Heart left ventricle (tissue), 16 donors: ENCODE measurements at places on chromosomes 12 and 14. TPM values are rescaled to one million over a fixed set of nuclear protein-coding genes. Genes with fewer than 3 reads are reported as not detected.

The POTEG gene
- not detected for total RNA-seq

The CISTR gene
- total RNA-seq: 2.6 TPM

The HSPB8 gene
- total RNA-seq: 662 TPM

The GZMH gene
- not detected for total RNA-seq

The CABP1 gene
- total RNA-seq: 8.5 TPM

The FAM186B gene
- total RNA-seq: 0.70 TPM

The AKAP6 gene
- 206 TPM for total RNA-seq

The KRT80 gene
- total RNA-seq: not detected

- H3K4me3 ChIP-seq: no peak overlapping the region
- peaks cover 17% of the 10 kb centered on the region for H3K4me1 ChIP-seq
- no peak overlapping the region for H3K27ac ChIP-seq
These were observed 12.0 kb downstream of the KIF26A start for GRCh38 chr14:104150136-104151025.

DNA sequence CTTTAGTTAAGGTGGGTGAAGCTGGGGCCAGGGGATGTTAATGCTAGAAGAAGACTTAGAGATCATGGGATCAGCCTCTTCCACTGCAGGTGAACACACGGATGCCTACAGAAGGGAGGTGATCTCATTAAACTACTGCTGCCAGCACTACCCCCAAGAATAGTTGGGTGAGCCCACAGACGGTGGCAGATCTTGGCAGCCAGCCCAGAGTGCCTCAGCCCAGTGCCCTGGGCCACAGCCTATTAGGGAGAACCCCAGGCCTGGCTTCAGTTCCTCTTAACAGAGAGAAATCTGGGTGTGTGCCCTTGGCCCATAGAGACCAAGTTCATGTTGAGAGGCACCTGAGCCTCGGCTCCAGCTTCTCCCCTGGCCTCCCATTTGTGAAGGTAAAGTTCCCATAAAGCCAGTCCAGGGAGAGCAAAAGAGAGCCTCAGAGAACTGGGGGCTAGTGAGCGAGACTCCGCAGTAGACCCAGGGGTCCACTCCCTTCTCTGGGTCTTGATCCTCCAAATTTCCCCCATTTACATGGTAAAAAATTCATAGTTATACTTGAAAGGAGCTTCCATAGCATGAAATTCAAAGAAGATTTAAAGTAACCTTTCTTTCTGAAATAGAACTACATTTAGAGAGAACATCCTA is 125.0 kb upstream of the CCND2 start:
- no peak overlapping the region for H3K4me3 ChIP-seq
- no peak overlapping the region for H3K27ac ChIP-seq
- H3K36me3 ChIP-seq: no peaks in the 10 kb centered on the region
- no peaks in the 10 kb centered on the region for H3K4me1 ChIP-seq

GRCh38 chr14:97634751-97635150 is 837.6 kb downstream of the VRK1 start:
- no peaks in the 10 kb centered on the region for H3K36me3 ChIP-seq
- no peak for DNase-seq
- no peak overlapping the region for H3K4me3 ChIP-seq
- no peaks in the 10 kb centered on the region for H3K4me1 ChIP-seq
- no peaks in the 10 kb centered on the region for H3K27me3 ChIP-seq
- no peak overlapping the region for H3K27ac ChIP-seq

DNA sequence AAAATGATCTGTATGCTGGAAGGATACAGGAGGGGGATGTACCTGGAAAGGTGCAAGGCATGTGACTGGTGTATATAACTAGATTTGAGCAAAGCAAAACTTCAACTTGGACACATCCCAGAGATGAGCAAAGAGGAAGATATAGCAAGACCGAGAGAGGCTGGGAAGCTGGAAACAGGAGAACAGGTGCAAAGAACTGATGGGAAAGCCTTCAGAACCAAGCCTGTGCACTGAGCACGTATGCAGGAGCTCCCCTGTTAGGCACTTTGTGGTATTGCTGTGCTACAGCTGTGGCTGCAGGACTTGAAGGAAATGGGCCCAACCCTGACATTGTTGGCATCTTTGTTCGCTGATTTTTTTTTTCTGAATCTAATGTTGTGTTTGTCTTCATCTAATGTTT is 120.7 kb upstream of the PWP1 start:
- H3K27me3 ChIP-seq: no peaks in the 10 kb centered on the region
- DNase-seq: no peak
- no peak overlapping the region for H3K27ac ChIP-seq
- H3K36me3 ChIP-seq: no peaks in the 10 kb centered on the region
- no peak overlapping the region for H3K4me3 ChIP-seq

DNA sequence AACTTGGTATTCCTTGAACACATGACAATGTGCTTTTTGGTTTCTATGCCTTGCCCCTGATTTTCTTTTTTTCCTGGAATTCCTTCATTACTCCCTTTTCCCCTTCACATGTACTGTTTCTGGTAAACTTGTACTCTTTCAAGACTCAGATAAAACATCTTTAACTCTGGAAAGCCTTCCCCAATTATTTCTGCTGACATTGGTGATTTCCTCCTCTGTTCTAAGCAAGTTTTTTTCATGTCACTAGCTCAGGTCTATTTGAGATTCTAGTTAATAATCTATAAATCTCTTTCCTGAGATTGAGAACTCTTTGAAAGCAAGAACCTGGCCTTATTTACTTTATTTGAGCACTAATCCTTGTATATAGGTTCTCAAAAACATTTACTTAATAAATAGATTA is 24.0 kb upstream of the PTPRQ start:
- H3K27me3 ChIP-seq: no peaks in the 10 kb centered on the region
- H3K4me1 ChIP-seq: no peaks in the 10 kb centered on the region
- no peaks in the 10 kb centered on the region for H3K36me3 ChIP-seq
- H3K27ac ChIP-seq: no peak overlapping the region

DNA sequence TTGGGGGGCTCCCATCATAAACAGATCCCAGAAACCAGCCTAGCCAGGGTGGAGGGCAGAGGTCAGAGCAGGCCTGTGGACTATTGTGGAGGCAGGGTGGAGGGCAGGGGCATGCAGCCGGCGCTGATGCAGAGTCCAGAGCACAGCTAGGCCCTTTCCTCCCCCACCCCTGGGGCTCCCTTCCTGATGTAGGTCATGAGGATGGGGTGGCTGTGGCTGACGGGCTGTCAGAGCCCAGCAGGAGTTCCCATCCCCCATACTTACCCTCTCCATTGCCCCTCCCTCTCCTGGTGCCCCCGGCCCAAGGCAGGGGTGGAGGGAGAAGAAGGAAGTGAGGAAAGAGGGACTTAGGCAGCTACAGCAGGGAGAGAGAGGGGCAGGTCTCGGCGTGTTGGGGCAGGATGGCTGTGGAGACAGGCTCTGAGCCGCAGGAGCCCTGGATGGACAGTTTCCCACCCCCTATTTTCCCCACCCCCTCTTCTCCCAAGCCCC is 5.7 kb upstream of the ZNF385A start:
- H3K4me1 ChIP-seq: no peaks in the 10 kb centered on the region
- H3K27ac ChIP-seq: no peak overlapping the region
- H3K36me3 ChIP-seq: peaks cover 12% of the 10 kb centered on the region
- no peak for DNase-seq

DNA sequence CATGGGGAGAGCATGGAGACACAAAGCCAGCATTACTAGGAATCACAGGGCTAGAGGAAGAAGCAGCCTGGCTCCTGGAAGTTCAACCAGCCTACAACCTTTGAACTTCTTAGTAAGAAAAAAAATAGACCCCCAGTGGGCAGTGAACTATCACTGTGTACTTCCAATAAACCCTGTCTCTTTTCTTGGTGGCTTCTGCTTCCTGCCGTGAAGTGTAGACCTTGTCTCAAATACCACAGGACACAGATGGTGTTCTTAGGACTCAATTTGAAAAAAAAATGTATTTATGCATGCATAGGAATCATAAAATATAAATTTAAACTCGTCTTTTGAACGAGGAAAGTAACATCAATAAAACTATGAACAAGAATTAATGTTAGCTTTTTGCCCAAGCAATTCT is 3.6 kb upstream of the PTGER2 start:
- H3K4me3 ChIP-seq: no peak overlapping the region
- DNase-seq: no peak
- H3K4me1 ChIP-seq: peaks cover 71% of the 10 kb centered on the region
- H3K27me3 ChIP-seq: peaks cover 49% of the 10 kb centered on the region
- H3K27ac ChIP-seq: no peak overlapping the region

DNA sequence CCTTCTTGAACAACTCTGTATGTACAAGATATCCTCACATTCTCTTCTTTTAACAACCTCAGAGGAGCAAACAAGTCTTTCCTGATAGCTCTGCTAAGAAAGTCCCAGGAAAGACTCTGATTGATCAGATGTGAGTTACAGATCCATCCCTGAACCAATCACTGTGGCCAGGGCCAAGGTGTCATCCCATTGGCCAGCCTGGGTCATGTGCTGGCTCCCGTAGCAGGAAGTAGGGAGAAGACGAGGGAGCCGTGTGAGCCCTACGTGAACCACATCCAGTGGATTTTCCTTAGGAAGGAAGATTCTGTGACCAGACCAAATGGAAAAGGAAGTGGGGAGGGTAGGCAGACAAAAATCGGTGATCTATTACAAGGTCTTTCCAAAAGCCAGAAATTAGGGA is 5.6 kb downstream of the P2RX7 start:
- DNase-seq: no peak
- H3K27me3 ChIP-seq: no peaks in the 10 kb centered on the region
- no peaks in the 10 kb centered on the region for H3K36me3 ChIP-seq
- peaks cover 5% of the 10 kb centered on the region for H3K4me1 ChIP-seq
- H3K27ac ChIP-seq: no peak overlapping the region
- no peak overlapping the region for H3K4me3 ChIP-seq

DNA sequence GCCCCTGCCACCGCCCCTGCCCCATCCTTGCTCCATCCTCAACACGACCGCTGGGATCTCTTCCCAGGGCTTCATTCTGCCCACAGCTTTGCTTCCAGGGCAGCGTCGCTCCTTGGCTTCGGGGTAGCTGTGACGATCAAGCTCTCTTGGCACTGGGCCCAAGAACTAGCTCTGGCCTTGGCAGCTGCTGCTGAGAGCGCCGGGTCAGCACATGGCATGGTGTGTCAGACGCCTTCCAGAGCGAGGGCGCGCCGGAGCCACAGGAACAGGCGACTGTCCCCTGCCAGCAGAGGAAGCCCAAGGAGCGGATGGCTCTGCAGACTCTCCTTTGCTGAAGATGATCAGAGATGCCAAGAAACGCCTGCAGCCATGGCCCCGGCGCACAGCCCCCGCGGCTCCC is 15.9 kb downstream of the RAB35 start:
- H3K36me3 ChIP-seq: no peaks in the 10 kb centered on the region
- H3K4me3 ChIP-seq: no peak overlapping the region
- no peaks in the 10 kb centered on the region for H3K27me3 ChIP-seq
- peaks cover 20% of the 10 kb centered on the region for H3K4me1 ChIP-seq

DNA sequence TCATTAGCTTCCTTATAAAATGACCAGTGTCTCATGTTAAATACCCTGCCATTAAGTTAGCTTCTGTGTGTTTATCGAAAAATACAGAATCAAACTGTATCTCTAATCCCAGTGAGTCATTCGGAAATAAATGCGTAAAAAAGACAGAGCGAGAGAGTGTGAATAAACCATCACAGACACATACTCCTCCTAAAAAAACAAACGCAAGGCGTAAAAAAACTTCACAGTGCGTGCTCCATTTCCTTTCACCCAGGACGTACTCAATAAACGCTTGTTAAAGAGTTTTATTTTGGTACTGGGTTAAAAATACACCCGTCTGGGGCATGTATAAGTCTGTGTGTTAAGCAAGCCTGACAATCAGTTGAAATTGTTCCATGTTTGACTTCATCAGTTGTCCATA is 58.8 kb upstream of the ISM2 start:
- no peak overlapping the region for H3K4me3 ChIP-seq
- no peaks in the 10 kb centered on the region for H3K27me3 ChIP-seq
- no peak for DNase-seq
- peaks cover 89% of the 10 kb centered on the region for H3K36me3 ChIP-seq
- H3K4me1 ChIP-seq: peaks cover 39% of the 10 kb centered on the region

DNA sequence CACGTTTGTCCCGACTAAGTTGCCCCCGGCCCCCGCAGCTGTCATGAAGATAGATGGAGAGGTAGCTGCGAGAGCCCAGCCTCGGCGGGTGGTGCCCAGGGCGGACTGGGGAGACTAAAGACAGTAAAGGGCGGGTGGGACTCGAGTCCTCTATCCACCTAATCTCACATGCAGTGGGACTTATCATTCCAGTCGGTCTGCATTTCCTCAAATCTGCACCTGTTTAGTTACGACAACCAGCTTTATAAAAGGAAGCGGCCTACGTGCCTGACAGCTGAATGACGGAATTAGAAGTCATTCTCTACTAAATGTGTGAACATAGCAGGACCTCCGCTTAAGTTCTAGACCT is 109.8 kb upstream of the EGLN3 start:
- peak overlapping the region; percentile 61 for H3K4me3 ChIP-seq
- H3K4me1 ChIP-seq: peaks cover 36% of the 10 kb centered on the region
- H3K36me3 ChIP-seq: no peaks in the 10 kb centered on the region
- peak overlapping the region; percentile 95 for H3K27ac ChIP-seq
- no peaks in the 10 kb centered on the region for H3K27me3 ChIP-seq
- no peak for DNase-seq

- peaks cover 19% of the 10 kb centered on the region for H3K4me1 ChIP-seq
- H3K4me3 ChIP-seq: no peak overlapping the region
- H3K27ac ChIP-seq: no peak overlapping the region
- no peaks in the 10 kb centered on the region for H3K36me3 ChIP-seq
- DNase-seq: no peak
- no peaks in the 10 kb centered on the region for H3K27me3 ChIP-seq
These were observed 18.6 kb downstream of the HIF1A start for GRCh38 chr14:61713724-61714437.

DNA sequence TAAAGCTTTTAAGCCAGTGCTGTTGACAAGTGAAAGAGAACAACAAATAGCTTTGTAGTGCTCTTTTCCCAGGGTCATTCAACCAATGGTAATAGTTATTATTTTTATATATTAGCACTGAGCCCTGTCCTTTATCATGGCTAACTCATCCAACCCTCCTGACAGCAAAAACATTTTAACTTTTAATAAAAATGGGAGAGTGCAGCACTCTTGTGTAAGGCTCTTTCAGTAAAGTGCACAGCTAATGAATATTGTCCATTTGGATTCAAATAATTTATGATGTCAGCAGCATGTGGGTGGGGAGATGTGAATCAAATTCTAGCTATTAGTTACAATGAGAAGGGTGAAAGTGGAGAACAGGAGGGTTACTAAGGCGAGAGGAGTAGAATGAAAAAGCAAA is 185.7 kb downstream of the SOX5 start:
- H3K4me3 ChIP-seq: no peak overlapping the region
- H3K27ac ChIP-seq: no peak overlapping the region
- no peaks in the 10 kb centered on the region for H3K27me3 ChIP-seq
- no peaks in the 10 kb centered on the region for H3K4me1 ChIP-seq
- no peaks in the 10 kb centered on the region for H3K36me3 ChIP-seq
